ENCODE measurements at places on chromosomes 3 and 15.

DNA sequence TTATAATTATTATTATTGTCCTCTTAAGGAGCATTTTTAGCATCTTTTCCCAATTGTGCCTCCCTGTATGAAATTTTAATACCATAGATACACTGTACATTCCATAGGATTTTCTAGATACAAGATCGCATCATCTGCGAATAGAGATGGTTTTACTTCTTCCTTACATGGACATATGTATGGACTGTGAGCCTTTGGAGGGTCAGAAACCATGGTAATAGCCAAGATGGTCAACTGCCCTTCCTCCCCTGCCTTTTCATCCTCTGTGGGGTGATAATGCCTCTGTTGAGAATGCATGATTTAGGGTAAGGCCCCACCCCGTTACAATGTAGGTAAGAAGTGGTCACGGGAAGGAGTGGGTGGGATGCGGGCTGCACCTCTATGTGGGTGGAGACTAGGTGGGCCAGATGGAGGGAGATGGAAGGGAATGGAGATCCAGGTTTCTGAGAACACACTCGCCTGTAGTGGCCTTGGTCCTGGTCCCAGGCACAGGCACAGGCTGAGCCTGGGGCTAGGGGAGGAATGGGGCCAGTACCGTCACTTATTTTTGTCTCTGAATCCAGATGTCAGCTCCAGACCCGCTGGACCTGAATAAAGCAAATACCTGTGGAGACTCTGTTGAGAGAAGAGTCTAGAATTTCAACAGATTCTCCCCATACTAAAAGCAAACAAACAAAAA is 31.7 kb downstream of the GOLGA6A start:
- DNase-seq = no peak

- DNase-seq = no peak
Observed at GRCh38 chr3:106829206-106829605, 548.0 kb upstream of the CCDC54 start.

- no peak for DNase-seq
Observed at GRCh38 chr3:126516936-126517290, 660 bp downstream of the UROC1 start.

DNA sequence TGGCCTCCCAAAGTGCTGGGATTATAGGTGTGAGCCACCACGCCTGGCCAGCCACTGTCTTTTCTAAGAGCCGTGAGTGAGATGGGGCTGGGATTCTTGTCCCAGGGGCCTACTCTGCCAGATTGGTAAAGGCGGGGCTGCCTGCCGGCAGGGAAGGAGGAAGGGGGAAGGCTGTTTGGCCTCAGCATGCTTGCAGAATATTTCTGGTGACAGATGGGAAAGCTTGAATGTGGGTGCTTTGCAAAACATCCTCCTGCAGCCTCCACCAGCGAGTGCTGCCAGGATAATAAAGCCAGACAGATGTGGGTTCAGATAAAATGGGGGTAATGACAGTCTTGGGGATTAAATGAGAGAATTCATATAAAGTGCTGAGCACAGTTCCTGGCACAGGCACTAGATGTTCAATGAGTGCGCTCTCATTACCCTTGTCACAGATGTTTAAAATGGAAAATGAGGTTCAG is 19.8 kb upstream of the ACOX2 start:
- DNase-seq = no peak

GRCh38 chr3:162224746-162225145 is 728.1 kb downstream of the OTOL1 start:
- DNase-seq = no peak

DNA sequence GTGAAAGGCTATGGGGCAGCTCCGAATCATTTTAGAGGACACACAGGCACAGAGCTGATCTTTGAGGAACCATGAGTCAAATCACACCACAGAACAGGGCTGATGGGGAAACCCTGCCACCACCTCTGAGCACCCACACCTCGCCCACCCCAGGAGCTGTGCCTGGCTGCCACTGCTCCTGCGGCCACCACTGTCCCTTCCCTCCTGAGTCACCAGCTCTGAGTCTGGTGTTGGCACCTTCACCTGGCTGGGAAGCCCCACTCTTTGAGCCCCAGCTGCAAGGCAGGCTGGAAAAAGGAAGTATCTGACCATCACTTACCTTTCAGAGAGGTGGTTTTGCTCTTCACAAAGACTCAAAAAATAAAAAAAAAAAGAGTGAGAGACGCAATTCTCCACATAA is 63.6 kb upstream of the MEF2A start:
- DNase-seq = no peak

DNA sequence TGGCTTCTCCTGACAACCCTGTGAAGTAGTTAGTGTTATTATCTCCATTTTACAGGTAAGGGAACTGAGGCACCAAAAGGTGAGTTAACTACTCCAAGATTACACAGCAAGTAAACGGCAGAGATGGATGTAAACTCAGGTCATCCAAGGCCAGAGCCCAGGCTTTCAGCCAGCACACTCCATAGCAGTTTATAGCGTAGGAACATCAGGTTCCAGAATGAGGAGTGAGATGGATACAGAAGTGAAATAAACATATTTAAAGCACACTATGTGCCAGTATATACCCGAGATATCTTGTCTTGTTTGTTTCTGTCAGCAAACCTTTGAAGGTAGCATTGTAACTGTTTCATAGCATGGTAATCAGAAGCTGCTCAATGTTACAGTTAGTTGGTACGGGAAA is 279.0 kb downstream of the OXSM start:
- no peak for DNase-seq
